ENCODE measurements at places on chromosomes 7 and 10. TPM values are rescaled to one million over a fixed set of nuclear protein-coding genes. Genes with fewer than 3 reads are reported as not detected.

NODAL gene
- not detected for total RNA-seq

OR2A5 gene
- total RNA-seq = not detected

DNAH11 gene
- 1.1 TPM for total RNA-seq

FKBP9 gene
- 73.5 TPM for total RNA-seq

ZNF736 gene
- 25.0 TPM for total RNA-seq

ST8SIA6 gene
- total RNA-seq = not detected

TM9SF3 gene
- total RNA-seq = 53.5 TPM

TRIM73 gene
- total RNA-seq = 0.20 TPM

SPDYE2 gene
- total RNA-seq = not detected

DNA sequence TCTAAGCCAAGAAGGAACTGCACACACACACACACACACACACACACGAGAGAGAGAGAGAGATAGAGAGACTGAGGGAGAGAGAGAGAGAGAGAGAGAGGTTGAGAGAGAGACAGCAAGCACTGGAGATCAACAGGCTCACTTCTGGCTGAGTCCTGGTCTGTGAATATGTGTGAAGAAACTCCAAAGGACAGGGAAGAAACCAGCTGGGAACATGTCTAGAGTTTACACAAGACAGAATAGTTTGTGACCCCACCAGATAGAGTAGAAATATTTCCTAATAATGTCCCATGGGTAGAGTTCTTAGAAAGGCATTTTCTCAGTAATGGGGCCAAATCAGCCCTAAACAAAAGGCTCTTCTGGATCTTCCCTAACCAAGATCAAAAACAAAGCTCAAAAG is 155.5 kb upstream of the IGFBP3 start:
- no peak overlapping the region for H3K4me3 ChIP-seq
- H3K4me1 ChIP-seq = no peaks in the 10 kb centered on the region
- H3K27ac ChIP-seq = no peak overlapping the region
- H3K36me3 ChIP-seq = no peaks in the 10 kb centered on the region
- H3K27me3 ChIP-seq = no peaks in the 10 kb centered on the region
- no peak for DNase-seq

DNA sequence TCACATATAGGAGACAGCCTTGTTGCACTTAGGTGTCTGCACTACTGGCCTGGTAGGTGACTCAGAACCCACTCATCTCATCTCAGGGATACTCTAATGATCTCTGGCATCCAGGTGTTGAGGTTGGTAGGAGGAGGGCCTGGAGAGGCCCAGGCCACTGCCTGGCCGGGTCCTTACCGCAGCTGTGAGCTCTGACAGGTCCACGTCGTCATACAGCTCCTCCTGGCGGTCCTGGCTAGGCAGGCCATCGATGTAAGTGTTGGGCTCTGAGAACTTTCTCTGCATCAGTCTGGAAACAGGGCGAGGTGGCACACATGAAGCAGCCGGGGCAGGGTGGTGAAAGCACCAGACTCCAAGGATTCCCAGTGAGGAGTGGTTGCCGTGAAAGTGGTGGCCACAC is 62.1 kb downstream of the VWA2 start:
- no peaks in the 10 kb centered on the region for H3K27me3 ChIP-seq
- peaks cover 3% of the 10 kb centered on the region for H3K4me1 ChIP-seq
- no peak for DNase-seq
- H3K36me3 ChIP-seq = no peaks in the 10 kb centered on the region

DNA sequence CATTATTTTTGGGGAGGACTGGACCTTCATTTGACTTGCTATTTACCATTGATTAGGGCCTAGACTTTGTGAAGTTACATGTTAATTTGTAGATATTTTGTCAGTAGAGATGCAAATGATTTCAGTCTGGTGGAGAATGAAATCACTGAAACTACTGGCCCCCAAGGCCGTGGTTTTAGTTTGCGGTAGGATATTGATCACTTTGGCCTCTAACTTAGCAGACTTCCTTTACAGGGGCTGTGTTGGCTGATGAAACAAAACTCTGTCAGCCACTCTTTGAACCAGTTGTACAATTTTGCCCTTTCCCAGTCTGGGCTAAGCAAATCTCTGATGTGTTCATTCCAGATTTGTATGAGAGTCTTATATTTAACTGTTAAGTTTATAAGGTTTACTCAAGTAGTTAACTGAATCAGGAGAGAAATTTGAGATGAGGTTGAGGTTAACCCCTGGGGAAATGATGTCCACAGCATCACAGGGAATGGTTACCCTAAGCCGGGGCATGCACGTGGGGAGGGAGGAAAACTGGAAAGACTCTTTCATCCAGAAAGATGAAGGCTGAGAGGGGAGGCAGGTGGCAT is 105.7 kb upstream of the INSIG1 start:
- no peaks in the 10 kb centered on the region for H3K36me3 ChIP-seq
- H3K4me3 ChIP-seq = no peak overlapping the region

DNA sequence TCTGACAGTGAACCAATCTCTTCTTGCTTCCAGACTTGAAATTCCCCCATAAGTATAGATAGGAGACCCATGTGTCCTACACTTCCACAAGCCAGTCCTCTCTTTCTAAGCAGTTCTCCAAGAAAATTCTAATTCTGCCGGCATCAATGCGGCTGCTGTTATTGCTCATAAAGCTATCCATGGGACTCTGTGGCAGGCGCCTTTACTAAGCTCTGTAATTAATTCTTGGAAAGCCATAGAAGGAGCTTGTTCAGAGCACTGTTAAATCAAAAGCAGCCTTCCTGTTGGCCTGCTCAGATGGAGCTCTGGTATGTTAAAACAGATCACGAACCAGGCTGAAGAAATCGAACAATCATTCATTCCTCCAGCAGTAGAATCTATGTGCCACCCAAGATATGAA is 244.3 kb upstream of the NFE2L3 start:
- H3K4me3 ChIP-seq = no peak overlapping the region
- DNase-seq = no peak
- no peaks in the 10 kb centered on the region for H3K36me3 ChIP-seq
- no peak overlapping the region for H3K27ac ChIP-seq
- H3K27me3 ChIP-seq = no peaks in the 10 kb centered on the region

DNA sequence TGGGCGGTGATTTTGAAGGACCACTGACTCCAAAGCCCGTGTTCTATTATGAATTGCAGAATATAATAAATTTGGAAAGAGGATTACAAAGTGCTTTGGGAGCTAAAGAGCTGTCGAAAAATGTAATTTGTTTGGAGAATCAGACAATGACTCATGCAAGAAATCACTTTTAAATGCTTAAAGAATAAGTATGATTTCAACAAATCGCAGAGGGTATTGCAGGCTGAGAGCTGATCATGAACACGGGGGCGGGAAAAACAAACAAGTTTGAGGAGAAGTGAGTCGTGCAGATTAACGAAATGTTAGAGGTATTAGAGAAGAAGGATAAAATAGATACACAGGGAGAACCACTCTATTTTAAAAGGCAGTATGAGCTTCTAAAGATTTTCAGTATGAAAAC is 4.9 kb upstream of the HACD1 start:
- no peaks in the 10 kb centered on the region for H3K4me1 ChIP-seq
- H3K27ac ChIP-seq = no peak overlapping the region
- H3K36me3 ChIP-seq = no peaks in the 10 kb centered on the region
- no peaks in the 10 kb centered on the region for H3K27me3 ChIP-seq

DNA sequence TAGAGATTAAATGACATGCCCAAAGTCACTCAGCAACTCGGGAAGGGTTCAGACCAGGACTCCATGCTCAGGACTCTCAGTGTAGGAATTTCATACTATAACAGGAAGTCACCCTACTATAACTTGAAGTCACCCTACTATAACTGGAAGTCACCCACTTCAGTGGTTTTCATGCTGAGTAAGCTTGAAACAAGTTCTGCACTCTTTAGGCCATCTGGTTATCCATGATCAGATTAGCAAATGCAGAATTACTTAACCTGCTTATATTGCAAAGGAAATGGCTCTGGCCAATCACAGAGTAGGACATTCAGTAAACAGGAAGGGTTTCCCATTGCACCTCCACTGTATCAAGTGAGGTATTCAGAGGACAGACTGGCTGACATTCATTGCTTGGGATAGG is 1240.4 kb downstream of the GATA3 start:
- no peak overlapping the region for H3K27ac ChIP-seq
- H3K36me3 ChIP-seq = no peaks in the 10 kb centered on the region
- no peak overlapping the region for H3K4me3 ChIP-seq
- no peaks in the 10 kb centered on the region for H3K27me3 ChIP-seq
- H3K4me1 ChIP-seq = peaks cover 6% of the 10 kb centered on the region
- DNase-seq = no peak

DNA sequence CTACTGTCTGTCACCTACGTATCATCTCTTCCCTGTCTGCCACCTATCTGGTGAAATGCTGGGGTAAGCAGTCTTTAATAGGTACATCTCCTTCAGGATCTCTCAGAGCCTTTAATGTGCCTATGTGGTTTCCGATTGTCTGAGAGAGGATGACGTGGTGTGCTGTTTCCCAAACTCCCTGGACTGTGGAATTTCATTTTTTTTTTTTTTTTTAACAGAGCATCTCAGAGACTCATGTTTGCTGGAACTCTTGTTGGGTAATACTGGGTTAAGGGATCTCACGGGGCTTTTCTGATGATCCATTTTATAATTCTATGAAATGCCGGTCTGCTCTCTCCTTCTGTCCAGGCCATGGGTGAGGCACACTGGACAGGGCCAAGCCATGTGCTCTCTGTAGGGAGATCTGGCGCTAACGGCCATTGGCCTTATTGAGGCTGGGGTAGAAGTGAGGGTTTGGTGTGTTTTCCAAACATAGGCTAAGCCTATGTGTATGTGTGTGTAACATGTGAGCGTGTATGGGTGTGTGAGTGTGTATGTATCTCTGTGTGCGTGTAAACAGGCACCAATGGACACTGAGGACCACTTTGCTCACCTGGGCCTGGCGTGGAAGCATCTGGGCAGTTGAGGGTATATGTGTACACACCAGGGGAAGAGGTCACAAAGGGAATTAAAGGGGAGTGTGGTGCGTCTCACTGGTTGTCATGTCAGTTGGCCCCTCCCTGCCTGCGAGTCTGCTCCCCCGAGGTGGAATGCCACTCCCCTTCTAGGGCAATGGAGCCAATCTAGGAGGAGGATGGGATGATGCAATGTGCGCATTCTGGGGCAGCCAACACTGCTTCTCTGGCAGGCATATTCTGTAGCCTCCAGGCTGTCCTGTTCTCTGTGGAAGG is 7.8 kb downstream of the ADRA2A start:
- no peak for DNase-seq
- H3K27me3 ChIP-seq = no peaks in the 10 kb centered on the region
- no peaks in the 10 kb centered on the region for H3K4me1 ChIP-seq
- no peak overlapping the region for H3K27ac ChIP-seq

GRCh38 chr7:2936891-2937580 is 92.9 kb upstream of the GNA12 start:
- H3K27ac ChIP-seq = no peak overlapping the region
- no peak for DNase-seq
- no peaks in the 10 kb centered on the region for H3K36me3 ChIP-seq
- peaks cover 2% of the 10 kb centered on the region for H3K4me1 ChIP-seq
- peaks cover 4% of the 10 kb centered on the region for H3K27me3 ChIP-seq
- no peak overlapping the region for H3K4me3 ChIP-seq

DNA sequence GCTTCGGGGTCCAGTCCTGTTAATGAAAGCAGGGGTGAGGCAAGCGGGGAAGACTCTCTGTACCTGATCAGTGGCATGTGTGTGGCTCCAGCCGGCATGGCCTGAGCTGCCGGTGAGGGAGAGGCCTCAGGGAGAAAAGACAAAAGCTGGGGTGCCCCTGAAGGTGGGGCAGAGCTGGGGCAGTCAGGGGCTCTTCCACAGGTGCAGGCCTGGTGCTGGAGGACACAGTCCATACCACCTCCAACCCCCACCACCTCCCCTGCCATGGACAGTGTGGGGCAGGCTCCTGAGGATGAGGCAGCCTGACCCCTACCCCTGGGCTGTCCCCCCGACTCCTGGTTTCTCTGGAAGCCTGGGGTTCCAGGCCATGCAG is 129.5 kb downstream of the LHPP start:
- H3K4me1 ChIP-seq = peaks cover 10% of the 10 kb centered on the region
- H3K27me3 ChIP-seq = 0 out of 2 replicates have a peak, but pooled peaks cover 7% of the 10 kb centered on the region
- H3K27ac ChIP-seq = no peak overlapping the region
- H3K36me3 ChIP-seq = no peaks in the 10 kb centered on the region

DNA sequence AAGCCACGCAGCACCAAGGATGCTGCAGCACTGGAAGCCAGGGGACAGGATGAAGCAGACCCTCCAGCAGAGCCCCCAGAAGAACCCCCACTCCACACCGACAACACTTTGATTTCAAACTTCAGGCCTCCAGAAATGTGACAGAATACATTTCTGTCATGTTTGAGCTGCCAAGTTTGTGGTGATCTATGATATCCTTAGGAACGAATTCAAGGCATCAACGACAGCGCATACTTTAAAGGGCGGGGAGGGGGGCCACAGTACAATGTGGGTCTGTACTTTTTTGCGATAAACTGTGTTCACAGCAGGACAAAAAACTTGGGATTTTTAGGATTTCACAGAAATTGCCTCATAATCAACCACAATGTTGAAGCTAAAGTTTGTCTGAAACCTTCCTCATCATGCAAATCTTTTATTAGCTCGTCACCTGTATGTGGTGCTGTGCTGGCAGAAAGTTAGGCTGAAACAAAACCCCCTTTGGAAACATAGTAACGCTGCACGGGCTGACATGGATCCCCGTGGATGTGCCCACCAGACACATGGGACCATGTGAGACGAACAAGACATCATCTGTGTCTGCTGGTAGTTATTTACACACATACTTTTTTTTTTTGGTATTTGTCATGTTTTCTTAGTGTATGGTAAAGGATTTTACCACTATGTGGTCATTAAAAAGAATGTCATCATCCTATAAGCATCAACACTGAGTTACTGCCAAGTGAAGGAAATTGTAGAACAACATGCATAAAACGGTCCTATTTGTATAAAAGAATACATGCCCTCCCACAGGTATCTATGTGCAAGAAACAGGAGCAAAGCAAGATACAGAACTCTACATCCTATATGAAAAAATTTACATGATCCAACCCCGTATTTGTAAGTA is 113.3 kb upstream of the AFAP1L2 start:
- H3K36me3 ChIP-seq = no peaks in the 10 kb centered on the region
- DNase-seq = no peak
- peaks cover 18% of the 10 kb centered on the region for H3K4me1 ChIP-seq
- no peaks in the 10 kb centered on the region for H3K27me3 ChIP-seq

DNA sequence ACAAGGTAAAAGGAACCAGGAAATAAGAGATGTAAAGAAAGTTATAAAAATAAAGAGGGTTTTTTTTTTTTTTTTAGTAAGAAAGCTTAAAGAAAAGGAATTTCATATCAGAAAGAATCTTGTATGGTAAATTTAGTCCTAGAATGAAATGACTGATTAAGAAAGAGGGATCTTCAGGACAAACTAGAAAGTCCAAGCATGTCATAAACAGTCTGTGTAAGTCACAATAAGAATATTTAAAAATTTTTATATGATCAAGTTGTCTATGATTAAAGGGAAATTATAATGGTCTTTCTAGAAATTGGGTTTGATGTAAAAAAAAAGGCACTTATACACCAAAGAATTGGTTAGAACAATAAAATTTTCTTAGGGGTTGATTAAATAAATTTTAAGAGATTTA is 289.5 kb downstream of the XPNPEP1 start:
- no peaks in the 10 kb centered on the region for H3K4me1 ChIP-seq
- no peak for DNase-seq
- no peaks in the 10 kb centered on the region for H3K27me3 ChIP-seq
- no peaks in the 10 kb centered on the region for H3K36me3 ChIP-seq
- H3K4me3 ChIP-seq = no peak overlapping the region
- H3K27ac ChIP-seq = no peak overlapping the region

- DNase-seq = no peak
- H3K27ac ChIP-seq = no peak overlapping the region
- H3K4me3 ChIP-seq = no peak overlapping the region
- H3K36me3 ChIP-seq = no peaks in the 10 kb centered on the region
Observed at GRCh38 chr10:108409306-108409705, 1244.8 kb upstream of the SORCS1 start.

- H3K4me1 ChIP-seq = no peaks in the 10 kb centered on the region
- H3K4me3 ChIP-seq = no peak overlapping the region
- no peak overlapping the region for H3K27ac ChIP-seq
- no peak for DNase-seq
- no peaks in the 10 kb centered on the region for H3K27me3 ChIP-seq
- peaks cover 45% of the 10 kb centered on the region for H3K36me3 ChIP-seq
Observed at GRCh38 chr10:102511583-102512274, 8.0 kb downstream of the SUFU start.
